Frontal cortex (tissue), 4 donors: ENCODE measurements at places on chromosomes 2 and 18. TPM values are rescaled to one million over a fixed set of nuclear protein-coding genes. Genes with fewer than 3 reads are reported as not detected.

PDCD1 gene
- 0.41 TPM for total RNA-seq

C1GALT1C1L gene
- total RNA-seq = under 0.01 TPM

DNA sequence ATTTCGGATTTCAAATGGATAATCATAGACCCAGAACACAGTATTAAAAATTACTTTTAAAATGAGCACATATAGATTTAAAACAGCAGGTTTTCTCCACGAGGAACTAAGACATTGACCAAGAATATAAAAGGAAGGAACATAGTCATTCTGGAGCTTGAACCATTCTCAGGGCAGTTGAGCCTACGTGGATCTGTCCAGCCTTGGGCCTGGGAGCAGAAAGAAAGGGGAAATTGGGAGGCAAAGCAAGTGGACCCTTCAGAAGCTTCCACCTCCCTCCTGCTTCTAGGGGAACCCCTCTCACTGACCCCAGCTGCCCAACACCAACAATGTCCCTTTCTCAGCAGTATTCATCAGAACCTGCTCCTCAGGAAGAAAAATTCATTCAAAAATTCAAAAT lies 31.4 kb upstream of the TTC39C start:
- no peak for DNase-seq

- no peak for DNase-seq
Observed at GRCh38 chr2:105134081-105134480, 96.2 kb downstream of the MRPS9 start.

CNDP1 gene
- total RNA-seq = under 0.01 TPM

PTPRN gene
- 24.5 TPM for total RNA-seq

- no peak for DNase-seq
Observed at GRCh38 chr2:195319548-195320412, 337.2 kb upstream of the SLC39A10 start.

DNA sequence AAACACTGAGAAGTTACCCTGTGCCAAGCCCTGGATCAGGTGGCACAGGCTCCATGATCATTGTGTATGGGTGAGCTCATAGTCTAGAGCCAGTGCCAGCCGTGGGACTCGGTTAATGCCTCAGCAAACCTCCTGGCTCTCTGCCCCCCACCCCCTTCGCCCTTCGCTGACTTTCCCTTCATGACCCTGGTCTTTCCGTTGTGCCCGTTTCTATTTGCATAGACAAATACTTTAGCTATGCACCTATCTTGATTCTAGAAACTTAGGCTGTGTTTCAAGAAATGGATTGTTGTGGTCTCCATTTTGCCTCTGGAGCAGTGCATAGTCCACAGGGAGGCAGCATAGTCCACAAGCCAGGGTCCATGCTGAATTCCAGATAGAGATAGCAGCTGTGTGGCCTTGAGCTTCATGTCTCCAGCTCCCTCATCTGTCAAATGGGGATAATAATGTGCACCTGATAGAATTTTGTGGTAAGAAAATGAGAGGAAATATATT lies 44.8 kb upstream of the KDM3A start:
- DNase-seq = peak; percentile 22

- peak; percentile 54 for DNase-seq
Observed at GRCh38 chr2:42859006-42859552, 66.7 kb upstream of the HAAO start.

GRCh38 chr2:233217892-233218377 lies 33.5 kb upstream of the ATG16L1 start:
- DNase-seq = no peak

GRCh38 chr18:67232991-67233390 lies 283.5 kb downstream of the DSEL start:
- DNase-seq = no peak

DNA sequence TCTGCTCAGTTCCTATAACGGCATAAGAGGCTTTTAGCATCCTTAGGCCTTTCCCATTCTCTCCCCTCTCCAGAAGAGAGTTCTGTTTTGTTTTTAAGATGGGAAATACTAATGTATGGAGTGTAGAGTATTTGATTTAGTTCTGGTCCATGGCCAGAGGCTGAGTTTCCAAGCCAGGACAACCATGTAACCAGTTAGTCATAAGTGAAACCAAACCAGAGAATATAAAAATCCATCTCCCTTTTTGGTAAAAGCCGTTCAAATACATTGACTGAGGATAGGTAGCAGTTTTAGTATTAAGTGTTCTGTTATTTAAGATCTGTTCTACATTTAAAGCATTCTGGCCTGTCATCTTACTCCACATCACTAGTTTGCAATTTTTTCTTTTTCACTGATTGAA lies 3.1 kb downstream of the PSMD1 start:
- DNase-seq = no peak

GRCh38 chr2:7725171-7725849 lies 808.1 kb downstream of the RNF144A start:
- no peak for DNase-seq

DNA sequence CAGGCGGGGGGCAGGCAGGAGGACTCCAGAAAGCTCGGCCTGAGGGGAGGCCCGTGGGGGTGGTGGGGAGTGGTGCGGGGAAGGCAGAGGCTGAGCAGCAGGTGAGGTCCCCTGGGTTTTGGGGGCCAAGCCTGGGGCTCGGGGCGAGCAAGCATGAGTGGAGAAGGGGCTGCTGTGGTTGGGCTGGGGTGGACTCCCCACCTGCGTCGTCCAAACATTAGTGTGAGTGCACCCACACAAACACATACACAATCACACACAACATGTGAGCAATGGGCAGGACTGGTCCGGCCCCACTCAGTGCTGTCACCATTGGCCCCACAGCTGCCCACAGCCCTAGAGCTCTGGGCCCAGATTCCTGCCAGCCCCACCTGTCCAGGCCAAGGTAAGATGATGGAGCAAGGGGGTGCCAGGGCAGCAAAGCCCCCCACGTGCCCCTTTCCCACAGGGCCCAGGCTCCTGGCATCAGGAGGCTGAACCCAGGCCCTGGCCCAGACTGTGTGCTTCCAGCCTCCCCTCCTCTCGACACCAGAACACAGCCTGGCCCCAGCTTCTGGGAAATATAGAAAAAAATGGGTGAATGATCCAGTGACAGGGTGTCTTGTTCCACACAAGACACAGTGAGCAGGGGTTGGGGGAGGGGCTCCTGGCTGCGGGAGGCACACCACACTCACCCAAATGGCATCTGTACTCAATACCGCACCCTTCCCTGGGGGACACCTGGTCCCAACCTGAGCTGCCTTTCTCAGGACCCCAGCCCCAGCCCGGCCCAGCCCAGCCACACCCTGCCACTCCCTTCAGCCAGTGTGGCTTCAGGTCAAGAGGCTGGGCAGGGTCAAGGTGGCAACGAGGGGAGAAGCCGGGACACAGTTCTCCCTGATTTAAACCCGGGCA lies 463 bp upstream of the ALPP start:
- no peak for DNase-seq

DNA sequence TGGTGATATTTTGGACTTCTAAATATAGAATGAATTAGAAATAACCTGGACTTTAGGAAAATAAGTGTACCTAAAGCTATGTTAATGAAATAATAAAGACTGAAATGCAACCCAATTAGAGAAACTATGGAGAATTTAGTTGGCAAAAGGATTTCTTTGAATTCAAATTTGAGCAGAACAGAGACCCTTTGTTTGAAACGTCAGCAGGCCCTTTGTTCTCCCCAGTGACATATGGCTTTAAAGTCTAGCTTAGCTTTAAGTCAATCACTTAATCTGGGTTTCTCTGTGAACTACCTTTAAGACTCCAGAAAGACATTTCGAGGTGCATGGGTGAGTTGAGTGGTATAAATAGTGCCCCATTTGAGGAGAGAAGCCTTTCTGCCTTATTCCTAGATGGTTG lies 130.5 kb upstream of the CREB1 start:
- DNase-seq = no peak

DNA sequence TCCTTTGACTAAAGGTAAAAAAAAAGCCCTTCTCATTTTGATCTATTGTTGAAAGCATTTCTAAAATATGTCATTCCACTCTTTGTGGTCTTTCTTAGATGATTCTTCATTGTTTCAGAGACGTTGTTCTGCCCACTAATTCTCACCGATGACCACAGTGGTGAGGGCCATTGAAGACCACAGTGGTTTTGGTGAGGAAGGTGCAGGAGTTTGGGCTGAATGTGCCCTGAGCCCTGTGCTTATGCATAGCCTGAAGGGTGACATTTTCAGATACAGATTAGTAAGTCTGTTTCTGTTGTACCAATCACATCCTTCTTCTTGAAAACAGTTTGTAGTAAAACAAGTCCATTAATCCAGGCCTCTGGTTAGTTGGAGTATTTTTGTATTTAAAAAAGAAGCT lies 251.3 kb upstream of the ATP5MC3 start:
- no peak for DNase-seq

DNA sequence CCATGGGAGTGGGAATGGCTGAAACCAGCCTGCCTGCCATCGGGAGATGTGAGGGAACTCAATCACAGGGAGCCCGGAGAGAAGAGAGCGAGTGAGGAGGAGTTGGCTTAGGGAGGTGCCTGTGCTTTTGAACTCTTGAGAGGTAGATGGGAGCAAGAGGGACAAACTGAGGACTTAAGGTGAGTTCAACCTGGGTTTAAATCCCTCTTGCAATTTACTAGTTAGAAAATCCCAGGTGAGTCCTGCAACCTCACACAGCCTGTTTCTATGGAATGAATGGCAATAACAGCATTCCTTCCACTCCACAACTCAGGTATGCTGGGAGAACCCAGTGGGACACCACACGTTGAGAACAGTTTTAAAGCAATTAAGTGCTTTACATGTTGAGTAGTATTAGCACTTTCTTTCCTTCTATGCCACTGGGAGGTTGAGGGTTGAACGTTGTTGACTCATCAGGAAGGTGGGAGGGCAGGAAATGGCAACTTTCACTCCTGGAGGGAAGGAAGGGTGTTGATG lies 57.3 kb downstream of the VIT start:
- no peak for DNase-seq

- no peak for DNase-seq
Observed at GRCh38 chr2:98868548-98869271, 67.3 kb downstream of the CRACDL start.

GRCh38 chr2:181178130-181178529 lies 197.7 kb downstream of the UBE2E3 start:
- no peak for DNase-seq

DNA sequence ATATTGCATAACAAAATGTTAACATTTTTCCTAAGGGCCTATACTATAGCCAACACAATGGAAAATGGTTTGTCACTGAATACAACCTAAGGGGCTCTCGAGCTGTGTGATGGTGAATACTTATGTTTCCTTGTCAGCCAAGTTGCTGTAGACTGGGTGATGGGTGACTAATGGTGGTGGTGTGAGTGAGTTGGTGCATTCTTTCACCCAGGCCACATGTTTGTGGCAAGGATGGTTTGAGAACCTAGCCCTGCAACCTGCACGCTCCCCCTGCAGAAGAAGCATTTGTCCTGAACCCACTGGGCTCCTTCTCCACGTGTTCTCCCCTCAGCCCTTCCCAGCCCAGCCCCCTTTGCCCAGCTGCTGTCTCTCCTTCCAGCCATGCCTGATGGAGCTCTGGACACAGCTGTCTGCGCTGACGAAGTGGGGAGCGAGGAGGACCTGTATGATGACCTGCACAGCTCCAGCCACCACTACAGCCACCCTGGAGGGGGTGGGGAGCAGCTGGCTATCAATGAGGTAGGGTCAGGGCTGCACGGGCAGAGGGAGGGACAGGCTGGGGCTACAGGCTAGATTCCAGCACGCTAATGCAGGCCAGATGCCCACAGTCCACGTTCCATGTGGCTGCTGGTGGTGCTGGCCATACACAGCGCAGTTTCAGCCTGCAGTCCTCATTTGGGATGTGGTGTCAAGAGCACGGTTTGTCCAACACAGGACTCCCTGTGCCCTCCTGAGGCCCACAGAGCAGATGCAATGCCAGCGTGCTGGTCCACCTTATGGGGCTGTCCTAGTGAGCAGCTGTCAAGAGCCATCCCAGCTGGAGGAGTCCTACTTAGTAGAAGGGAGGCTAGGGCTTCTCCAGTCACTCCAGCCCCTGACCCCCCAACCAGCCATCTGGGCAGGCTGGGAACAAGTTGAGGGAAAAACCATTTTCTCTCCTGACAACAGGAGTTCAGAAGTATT lies 65.4 kb downstream of the FAM168B start:
- no peak for DNase-seq

DNA sequence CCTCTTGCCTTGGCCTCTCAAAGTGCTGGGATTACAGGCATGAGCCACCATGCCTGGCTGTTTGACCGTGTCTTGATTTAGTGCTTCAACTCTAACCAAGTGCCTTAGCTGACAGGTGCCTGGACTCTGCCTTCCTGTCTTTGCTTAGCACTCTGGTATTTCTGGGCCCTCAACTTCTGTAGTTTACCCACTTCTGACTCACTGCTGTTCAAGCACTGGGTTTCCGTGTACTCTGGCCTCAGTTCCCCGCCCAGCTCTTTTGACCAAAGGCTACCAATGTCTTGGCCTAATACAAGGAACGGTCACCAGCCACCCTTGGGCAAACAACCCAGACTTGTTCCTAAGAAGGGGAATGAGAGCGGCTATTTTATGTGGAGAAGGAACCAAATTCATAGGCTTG lies 35.7 kb upstream of the CABLES1 start:
- DNase-seq = no peak

DNA sequence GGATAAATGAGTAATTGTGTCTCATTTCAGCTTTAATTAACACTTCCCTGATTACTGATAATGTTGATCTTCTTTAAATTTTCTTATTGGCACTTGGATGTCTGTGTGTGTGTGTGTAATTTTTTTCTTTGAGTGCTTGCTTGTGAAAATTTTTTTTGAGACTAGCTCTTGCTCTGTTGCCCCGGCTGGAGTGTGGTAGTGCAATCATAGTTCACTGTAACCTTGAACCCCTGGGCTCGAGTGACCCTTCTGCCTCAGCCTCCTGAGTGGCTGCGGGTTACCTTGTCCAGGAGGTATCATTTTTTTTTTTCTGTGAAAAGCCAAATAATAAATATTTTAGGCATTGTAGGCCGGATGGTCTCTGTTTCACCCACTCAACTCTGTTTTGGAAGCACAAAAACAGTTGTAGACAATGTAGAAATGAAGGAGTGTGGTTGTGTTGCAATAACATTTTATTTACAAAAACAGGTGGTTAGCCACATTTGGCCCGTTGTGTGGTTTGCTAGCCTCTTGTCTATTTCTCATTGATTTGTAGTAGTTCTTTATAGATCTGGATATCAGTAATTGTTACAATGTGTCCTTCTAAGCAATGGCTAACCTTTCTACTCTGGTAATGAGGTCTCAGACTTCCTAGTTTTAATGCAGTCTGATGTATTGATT lies 7.9 kb downstream of the IL1RL2 start:
- DNase-seq = no peak

- no peak for DNase-seq
Observed at GRCh38 chr2:2456721-2457120, 125.6 kb upstream of the MYT1L start.

DNA sequence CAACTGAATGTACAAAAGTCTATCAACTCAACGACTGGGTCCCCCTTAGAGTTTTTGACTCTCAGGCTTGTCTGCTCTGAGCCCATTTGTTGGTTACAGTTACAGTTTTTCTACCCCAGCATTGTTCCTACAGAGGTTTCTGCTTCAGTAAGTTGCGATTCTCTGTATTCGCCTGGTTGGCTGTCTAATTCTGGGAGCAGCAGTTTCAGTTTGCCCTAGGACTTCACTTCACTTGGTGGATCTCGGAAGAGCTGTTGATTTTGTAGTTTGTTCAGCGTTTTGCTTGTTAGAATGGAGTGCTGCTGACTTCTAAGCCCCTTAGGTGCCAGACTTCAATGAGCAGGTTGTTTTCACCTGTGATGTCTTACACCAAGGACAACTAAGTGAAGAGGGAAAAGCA lies 296.5 kb upstream of the EPAS1 start:
- DNase-seq = no peak

- DNase-seq = no peak
Observed at GRCh38 chr2:112782234-112782799, 2.0 kb downstream of the IL1A start.
